ENCODE measurements at places on chromosomes 12 and 14.
A peak's percentile ranks its signal among the peaks of the same experiment; 100 is the strongest.

DNA sequence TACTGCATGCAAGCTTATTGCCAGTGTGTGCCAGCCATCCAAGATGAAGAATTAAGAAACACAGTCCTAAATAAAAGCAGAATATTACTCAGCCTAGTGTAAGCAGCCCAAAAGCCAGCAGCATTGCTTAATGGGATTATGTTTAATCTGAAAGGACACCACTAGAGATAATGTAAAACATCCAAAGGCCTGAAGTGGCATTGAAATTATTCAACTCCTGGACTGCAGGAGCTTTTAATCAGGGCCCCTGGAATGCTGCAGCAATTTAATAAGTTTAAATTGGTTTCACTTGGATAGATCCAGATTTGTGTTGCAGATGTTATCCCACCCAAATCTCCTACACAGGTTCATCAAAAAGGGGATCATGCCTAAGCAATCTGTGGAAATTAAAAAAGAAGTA, 193.0 kb downstream of the C12orf50 start:
- DNase-seq: no peak

GRCh38 chr14:95345032-95345431, 25.3 kb upstream of the CLMN start:
- DNase-seq: no peak

DNA sequence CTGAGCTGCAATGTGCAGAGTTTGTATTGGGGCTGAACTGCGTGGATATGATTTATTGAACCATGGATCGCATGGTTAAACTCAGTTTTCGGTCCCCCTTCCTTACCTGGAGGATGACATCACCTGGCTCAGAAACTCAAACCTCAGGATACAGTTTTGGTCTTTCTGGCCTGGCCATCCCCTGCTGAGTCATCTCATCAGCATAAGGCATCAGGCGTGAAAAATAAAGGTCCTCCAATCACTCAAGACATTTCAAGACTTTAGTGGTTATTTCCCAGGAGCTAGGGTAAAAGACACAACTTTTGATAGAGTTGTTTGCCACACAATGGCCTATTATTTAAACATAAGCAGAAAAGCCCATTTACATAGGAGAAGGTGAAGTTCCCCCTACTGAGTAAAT, 631.1 kb upstream of the TMEM132C start:
- no peak for DNase-seq

DNA sequence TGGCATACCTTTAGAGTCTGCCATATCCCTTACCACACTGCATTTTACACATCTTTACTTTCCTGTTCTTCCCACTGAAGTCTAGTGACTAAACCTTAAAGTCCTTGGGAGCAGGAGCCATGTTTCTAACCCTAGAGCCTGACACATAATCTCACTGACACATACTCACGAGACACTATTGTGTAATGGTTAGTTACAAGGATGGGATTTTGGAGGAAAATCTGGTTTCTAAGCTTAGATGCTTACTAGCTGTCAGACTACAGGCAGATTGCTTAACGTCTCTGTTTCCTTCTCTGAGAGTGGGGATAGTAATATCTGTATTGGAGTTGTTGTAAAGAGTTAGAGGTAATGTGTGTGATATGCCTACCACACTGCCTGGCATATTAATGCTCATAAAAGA, 6.2 kb upstream of the DYRK4 start:
- DNase-seq: no peak

- DNase-seq: no peak
Measured at GRCh38 chr12:57621497-57622292, 10.5 kb downstream of the ARHGEF25 start.

- DNase-seq: no peak
Measured at GRCh38 chr14:99802301-99803105, 9.3 kb downstream of the EML1 start.

GRCh38 chr14:83491091-83491490, 1957.4 kb upstream of the SEL1L start:
- no peak for DNase-seq

DNA sequence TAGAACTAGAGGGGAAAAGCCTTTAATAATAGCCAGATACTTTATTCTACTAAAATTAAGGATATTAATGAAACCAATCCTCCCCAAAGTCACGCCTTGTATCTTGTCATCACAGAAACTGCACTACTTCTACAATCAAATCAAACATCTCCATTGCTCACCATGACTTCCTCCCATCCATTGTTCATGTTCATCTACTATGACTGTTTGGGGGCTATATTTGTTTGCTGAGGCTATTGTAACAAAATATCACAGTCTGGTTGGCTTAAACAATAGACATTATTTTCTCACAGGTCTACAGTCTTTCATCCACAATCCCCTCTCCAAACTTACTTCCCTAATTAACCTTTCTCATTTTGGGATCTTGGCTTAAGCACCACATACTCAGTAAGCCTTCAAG, 193.6 kb upstream of the FSCB start:
- DNase-seq: no peak

DNA sequence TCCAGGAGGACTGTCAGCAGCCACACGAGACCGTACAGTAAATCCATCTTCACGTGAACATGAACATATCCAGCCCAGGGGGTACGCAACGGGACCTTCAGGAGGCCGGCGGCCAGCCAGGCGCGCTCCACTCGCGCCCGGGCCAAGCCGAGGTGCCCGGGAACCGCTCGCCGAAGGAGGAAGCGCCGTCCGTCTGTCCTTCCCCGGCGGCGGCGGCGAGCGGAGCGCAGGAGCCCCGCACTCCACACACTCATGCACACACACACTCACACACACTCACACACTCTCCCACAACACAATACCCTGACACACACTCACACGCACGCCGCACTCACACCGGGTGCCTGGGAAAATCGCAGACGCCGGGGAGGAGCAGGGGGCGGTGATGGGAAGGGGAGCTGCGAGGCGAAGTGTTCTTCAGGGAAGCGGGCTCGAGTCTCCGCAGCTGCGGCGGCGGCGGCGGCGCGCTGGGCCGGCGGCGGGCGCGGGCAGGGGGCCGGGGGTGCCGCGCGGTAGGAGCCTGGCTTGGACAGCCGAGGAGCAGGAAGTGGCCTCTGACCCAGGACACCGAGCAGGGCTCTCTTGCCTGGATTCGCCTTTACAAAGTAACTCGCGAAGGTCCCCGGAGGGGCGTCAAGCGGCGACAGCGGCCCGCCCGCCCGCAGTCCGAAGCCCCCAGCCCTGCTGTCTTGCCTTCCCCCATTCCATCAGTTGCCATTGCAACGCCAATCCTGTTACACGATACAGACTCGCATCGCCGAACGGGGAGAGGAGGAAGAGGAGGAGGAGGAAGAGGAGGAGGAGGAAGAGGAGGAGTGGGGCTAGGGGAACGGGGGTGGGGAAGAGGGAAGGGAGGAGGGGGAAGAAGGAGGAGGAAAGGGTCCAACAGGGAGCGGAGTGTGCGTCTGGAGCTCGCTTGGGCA, 601 bp downstream of the MDGA2 start:
- DNase-seq: no peak

GRCh38 chr12:53208435-53208834, 1.4 kb upstream of the ITGB7 start:
- no peak for DNase-seq

DNA sequence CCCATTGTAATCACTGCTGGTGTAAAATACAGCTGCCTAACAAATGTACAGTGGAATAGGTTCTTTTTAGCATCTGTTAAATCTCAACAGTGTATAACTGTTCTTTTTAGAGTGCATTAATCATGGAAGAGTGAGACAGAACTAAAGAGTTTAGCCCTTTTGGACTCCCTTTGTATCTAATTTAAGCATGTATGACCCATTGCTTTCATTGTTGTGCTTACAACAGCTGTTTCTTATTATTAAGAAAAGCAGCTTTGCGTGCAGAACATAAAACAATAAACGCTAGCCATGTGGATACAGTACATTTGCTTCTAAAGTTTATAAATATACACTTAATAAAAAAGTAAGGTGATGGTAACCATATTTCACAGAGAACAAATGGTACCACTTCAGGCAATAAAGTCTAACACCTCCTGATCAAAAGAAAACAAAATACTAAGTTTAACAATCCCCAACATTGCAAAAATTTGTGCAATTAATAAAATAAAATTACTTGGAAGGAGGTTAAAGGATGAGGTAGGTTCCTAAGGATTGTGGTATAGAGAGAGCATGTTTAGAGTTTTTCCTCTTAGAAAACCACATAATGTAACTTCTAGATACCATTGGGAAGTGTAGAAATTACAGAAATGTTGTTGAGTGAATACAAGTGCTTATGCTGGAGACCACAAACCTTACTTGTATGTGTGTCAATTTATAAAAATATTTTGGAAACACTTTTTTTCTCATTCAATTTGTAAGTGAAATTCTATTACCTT, 448.7 kb downstream of the SLC6A15 start:
- no peak for DNase-seq

DNA sequence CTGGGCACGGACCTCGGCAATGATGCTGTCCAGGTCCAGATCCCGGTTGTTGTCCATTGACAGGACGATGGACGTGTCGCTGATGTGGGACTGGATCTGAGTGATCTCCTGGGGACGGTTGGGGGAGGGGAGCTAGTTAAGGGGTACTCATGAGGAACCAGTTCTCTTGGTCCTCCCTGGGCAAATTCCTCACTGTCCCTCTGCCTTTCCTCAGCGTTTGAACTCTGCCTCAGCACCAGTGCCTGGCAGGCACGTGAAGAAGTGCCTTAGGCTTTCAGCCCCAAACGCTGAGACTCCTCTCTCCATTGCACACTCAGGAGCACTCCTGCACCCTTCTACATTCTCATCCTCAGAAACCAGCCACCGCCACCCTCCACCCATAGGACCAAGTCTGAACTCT, 9.7 kb downstream of the KRT72 start:
- DNase-seq: no peak

GRCh38 chr12:4960547-4960946, 50.8 kb downstream of the KCNA1 start:
- DNase-seq: no peak

DNA sequence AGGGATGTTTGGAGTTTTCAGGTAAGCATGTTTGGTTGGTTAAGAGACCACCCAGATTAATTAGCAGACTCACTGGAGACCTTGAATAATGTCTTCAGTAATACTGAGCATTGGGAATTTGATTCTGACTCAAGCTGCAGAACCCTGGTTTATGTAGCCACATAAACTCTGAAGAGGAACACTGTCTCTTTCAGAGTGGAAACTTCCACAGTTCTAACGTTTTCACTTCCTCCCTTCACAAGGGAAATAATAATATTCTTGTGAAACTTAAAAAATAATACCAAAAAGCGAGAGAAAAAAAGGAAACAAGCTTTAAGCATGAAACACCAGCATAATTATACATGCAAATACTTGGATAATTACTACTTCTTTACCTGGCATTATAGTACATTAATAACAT, 40.0 kb upstream of the ST8SIA1 start:
- no peak for DNase-seq

DNA sequence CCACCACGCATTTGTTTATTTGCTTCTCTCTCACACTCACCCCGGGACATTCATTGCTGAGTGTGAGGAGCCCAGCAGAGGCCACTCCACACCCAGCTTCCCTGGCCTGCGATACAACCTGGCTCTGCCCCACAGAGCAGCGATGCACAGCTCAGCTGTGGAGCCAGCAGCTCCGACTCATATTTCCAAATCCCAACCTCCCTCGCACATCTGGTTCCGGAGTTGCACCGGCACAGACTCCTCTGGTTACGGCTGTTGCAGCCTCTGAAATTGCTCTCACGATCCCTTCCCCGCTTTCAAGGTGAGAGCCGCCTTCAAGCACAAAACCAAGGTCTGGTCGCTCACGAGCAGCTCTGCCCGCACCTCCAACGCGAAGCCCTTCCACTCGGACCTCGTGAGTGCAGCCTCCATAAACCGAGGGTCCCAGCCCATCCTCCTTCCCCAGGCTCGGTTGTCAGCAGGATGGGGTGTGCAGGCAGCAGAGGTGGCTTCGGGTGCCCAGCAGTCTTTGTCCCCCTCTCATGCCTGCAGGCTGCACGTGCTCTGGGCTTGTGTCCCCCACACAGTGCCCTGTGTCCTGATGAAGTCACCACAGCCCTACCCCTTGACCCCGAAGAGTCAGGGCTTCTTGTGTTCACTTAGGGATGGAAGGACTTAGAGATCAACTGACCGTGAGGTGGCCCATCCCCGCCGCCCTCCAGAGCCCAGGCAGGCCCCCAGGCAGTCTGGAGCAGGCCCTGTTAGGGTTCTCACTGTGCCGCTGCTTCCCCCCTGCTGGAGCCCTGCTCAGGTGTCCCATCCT, 184.3 kb downstream of the ADGRD1 start:
- no peak for DNase-seq

GRCh38 chr12:12456637-12457036, 99.8 kb downstream of the BORCS5 start:
- DNase-seq: no peak

DNA sequence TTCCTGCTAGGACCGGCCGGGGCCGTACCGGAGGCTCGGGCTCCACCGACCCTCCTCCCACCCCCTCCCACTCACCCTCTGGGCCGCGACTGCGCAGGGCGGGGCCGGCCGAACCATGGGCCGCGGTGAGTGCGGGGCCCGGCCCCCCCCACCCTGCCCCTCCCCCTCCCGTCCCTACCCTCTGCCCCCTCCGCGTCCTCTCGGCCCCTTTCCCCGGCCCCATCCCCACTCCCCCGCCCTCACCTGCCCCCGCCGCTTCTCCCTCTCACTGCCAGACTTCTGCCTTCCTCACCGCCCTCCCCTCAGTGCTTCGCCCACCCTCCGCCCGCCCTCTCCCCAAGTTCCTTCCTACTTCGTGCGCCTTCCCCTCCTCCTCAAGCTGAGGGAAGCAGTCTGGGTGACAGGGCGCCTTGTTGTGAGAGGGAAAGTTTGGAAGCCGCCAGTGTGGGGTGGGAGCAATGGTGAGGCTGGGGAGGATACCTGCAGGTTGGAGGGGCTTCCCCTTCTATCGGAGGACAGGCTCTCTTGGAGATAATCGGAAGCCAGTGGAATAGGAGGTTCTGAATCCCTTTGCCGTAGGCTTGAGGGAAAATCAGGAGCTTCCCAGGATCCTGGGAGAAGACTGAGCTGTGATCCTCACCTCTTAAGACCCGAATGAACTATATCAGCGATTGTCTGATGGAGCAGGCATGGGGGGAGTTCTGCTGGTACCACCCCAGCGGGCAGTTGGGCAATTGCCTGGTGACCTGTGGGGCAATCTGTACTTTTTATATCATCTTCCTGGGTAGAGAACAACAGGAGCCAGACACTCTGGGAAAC, 472 bp downstream of the MBD6 start:
- DNase-seq: peak; percentile 43

- no peak for DNase-seq
Measured at GRCh38 chr14:98742001-98742400, 530.0 kb downstream of the BCL11B start.

- DNase-seq: no peak
Measured at GRCh38 chr12:56160193-56160763, 2.1 kb downstream of the MYL6 start.

GRCh38 chr12:30466093-30466585, 229.5 kb downstream of the IPO8 start:
- DNase-seq: no peak

- no peak for DNase-seq
Measured at GRCh38 chr12:124979568-124979967, 9.4 kb downstream of the DHX37 start.

All from breast epithelium (tissue), 4 donors.